ENCODE measurements at places on chromosomes 6 and 20.
A peak's percentile ranks its signal among the peaks of the same experiment; 100 is the strongest.

DNA sequence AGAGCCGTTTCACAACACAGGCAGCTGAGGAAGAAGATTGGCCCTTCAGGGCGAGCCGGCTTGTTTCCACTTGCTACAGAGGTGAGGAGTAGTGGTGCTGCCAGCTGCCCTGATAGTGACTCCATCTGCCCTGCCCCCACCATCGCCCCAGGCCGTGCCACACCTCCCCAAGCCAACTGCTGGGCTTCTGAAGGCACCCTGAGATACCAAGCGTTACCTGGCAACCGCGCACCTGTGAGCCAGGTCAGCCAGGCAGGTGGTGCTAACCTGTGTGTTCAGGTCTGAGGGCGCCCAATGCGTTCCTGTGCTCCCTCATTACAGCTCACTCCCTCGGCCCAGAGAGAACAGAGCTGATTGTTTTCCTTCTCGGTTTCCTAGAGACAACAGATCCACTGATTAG lies 299.1 kb upstream of the ID4 start:
- H3K27ac ChIP-seq, result no peak overlapping the region
- H3K4me3 ChIP-seq, result no peak overlapping the region
- no peak for DNase-seq

GRCh38 chr20:25046736-25047666 lies 10.9 kb downstream of the ACSS1 start:
- no peak for DNase-seq
- H3K36me3 ChIP-seq, result no peaks in the 10 kb centered on the region
- H3K4me1 ChIP-seq, result no peaks in the 10 kb centered on the region
- no peak overlapping the region for H3K4me3 ChIP-seq
- H3K27me3 ChIP-seq, result peaks cover 37% of the 10 kb centered on the region

DNA sequence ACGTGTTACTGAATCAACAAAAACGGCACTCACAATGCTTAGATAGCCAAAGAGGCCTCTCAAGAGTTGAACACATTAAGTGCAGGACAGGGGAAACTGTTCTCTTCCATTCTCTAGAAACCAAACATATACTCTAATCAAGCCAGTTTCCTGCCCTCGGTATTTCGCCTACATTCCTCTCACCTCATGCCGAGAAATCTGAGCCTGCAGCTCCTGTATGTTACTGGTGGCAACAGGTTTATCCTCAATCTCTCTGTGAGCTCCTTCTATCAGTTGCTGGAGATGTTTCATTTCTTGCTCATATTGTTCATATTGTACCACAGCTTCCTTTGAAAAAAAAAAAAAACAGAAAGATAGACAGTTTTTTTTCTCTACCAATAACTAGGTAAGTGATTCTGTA lies 328.9 kb downstream of the SYNE1 start:
- H3K27me3 ChIP-seq, result no peaks in the 10 kb centered on the region
- H3K4me1 ChIP-seq, result no peaks in the 10 kb centered on the region
- H3K36me3 ChIP-seq, result peaks cover 22% of the 10 kb centered on the region
- DNase-seq, result no peak
- no peak overlapping the region for H3K4me3 ChIP-seq

DNA sequence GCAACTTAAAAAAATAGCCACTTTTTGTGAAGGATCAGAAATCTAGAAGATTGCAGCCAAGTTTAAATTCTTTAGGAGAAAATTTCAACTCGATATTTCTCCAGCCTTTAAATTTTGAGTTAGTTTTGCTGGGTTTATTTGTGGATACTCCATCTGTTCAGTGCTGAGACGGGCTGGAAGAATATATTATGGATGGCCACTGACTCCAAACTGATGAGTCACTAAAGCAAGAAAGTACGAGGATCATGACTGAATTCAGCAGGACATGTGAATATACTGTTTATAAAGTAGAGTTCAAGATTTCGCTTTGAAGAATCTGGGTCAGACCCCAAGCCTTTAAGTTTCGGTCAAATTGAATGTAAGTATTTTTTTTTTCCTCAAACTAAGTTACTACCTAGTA lies 199.5 kb downstream of the ADGRB3 start:
- H3K27me3 ChIP-seq, result no peaks in the 10 kb centered on the region
- H3K27ac ChIP-seq, result no peak overlapping the region
- no peak overlapping the region for H3K4me3 ChIP-seq
- H3K4me1 ChIP-seq, result no peaks in the 10 kb centered on the region
- H3K36me3 ChIP-seq, result no peaks in the 10 kb centered on the region

GRCh38 chr20:14696937-14697336 lies 359.5 kb upstream of the FLRT3 start:
- H3K27ac ChIP-seq, result no peak overlapping the region
- H3K4me3 ChIP-seq, result no peak overlapping the region
- DNase-seq, result no peak

DNA sequence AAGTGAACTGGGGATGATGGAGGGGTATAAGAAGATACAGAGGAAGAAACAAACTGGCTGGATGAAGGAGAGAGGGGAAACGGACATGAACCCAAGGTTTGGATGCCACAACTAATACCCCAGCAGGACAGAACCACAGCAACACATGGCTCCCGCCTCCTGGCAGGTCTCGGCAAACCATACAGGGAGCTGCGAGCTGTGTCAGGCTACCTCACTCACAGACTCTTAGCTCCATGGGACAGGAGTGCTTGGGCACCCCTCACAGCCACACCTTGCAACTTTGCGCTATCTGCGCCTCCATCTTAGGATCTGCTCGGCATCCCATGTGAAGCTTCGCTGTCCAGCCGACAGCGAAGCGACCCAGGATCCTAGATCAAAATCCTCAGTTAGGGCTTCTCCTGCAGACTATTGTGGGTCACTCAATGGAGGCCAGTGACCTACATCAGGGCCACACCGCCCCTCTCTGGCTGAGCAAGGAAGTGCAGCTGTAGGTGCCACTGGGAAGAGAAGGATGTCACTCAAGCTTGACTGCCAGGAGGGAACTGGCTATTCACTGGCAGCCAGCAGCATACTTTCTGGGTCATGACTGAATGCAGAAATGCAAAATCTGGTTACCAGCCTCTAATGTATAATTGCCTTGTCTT lies 174.4 kb upstream of the RIN2 start:
- no peak overlapping the region for H3K4me3 ChIP-seq
- H3K27me3 ChIP-seq, result peaks cover 3% of the 10 kb centered on the region
- no peaks in the 10 kb centered on the region for H3K4me1 ChIP-seq
- no peaks in the 10 kb centered on the region for H3K36me3 ChIP-seq
- no peak overlapping the region for H3K27ac ChIP-seq

- no peak for DNase-seq
- peaks cover 5% of the 10 kb centered on the region for H3K4me1 ChIP-seq
- no peak overlapping the region for H3K27ac ChIP-seq
- no peaks in the 10 kb centered on the region for H3K27me3 ChIP-seq
Measured at GRCh38 chr6:11296449-11297375, 64.2 kb upstream of the NEDD9 start.

DNA sequence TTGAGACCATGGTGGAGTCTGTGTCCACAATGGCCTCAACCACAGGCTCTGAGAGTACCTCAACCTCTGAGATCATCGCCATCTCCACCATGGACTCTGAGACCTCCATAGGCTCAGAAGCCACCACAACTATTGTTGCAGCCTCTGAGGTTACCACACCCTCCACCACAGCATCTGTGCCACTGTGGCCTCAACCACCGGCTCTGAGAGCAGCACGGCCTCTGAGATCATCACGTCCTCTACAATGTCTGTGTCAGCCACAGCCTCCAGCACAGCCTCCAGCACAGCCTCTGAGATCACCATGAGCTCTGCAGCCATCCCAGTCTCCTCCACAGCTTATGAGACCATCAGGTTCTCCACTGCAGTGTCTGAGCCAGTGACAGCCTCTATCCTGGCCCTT lies 19.4 kb upstream of the MUC21 start:
- no peak overlapping the region for H3K27ac ChIP-seq
- no peaks in the 10 kb centered on the region for H3K4me1 ChIP-seq
- no peak for DNase-seq
- no peaks in the 10 kb centered on the region for H3K36me3 ChIP-seq
- peaks cover 28% of the 10 kb centered on the region for H3K27me3 ChIP-seq
- no peak overlapping the region for H3K4me3 ChIP-seq

GRCh38 chr6:123616016-123616415 lies 20.7 kb downstream of the TRDN start:
- no peaks in the 10 kb centered on the region for H3K4me1 ChIP-seq
- no peaks in the 10 kb centered on the region for H3K27me3 ChIP-seq
- no peak overlapping the region for H3K4me3 ChIP-seq

DNA sequence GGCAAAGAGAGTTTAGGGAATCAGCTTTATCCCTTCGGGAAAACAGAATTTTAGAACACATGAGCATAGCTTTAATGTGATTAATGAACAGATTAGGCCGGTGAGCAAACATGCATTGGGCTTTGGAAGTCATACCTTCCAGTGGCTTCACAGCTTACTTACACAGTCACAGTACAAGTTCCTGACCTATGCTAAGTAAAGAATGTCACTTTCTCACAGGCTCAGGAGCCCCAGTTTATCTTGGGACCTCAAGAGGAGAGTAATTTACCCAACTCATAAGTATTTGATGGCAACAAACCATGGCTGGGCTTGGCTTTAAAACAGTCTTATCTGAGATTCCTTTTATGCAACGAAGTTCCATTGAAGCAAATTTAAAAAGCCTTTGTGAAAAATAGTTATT lies 195.9 kb downstream of the AKAP7 start:
- H3K27ac ChIP-seq, result no peak overlapping the region
- peaks cover 8% of the 10 kb centered on the region for H3K27me3 ChIP-seq
- H3K4me1 ChIP-seq, result no peaks in the 10 kb centered on the region
- H3K36me3 ChIP-seq, result no peaks in the 10 kb centered on the region
- no peak for DNase-seq

- H3K4me1 ChIP-seq, result peaks cover 18% of the 10 kb centered on the region
- DNase-seq, result peak; percentile 39
Measured at GRCh38 chr6:148325316-148326068, 17.1 kb upstream of the SASH1 start.

- no peak for DNase-seq
- no peaks in the 10 kb centered on the region for H3K36me3 ChIP-seq
- no peak overlapping the region for H3K4me3 ChIP-seq
- no peaks in the 10 kb centered on the region for H3K4me1 ChIP-seq
- H3K27me3 ChIP-seq, result no peaks in the 10 kb centered on the region
- no peak overlapping the region for H3K27ac ChIP-seq
Measured at GRCh38 chr6:162385980-162386379, 341.6 kb downstream of the PRKN start.

DNA sequence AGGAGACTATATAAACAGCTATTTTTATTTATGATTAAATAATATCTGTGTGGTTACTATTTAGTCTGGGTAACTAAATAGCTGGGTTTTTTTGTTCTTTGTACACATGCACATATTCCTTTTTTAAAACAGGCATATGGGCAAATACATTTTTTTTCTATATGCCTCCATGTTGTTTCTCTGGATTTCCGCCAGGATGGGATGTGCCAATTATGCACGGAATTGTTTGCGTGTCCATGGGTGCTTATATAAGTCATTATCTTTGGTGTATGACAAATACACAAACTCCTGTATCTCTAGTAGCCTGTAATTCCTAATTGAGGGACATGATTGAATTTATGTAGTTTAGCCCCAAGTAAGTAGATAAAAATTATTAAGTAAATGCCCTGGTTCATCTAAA lies 226.9 kb downstream of the BCKDHB start:
- no peak overlapping the region for H3K27ac ChIP-seq
- peaks cover 3% of the 10 kb centered on the region for H3K4me1 ChIP-seq
- DNase-seq, result no peak
- H3K36me3 ChIP-seq, result no peaks in the 10 kb centered on the region

DNA sequence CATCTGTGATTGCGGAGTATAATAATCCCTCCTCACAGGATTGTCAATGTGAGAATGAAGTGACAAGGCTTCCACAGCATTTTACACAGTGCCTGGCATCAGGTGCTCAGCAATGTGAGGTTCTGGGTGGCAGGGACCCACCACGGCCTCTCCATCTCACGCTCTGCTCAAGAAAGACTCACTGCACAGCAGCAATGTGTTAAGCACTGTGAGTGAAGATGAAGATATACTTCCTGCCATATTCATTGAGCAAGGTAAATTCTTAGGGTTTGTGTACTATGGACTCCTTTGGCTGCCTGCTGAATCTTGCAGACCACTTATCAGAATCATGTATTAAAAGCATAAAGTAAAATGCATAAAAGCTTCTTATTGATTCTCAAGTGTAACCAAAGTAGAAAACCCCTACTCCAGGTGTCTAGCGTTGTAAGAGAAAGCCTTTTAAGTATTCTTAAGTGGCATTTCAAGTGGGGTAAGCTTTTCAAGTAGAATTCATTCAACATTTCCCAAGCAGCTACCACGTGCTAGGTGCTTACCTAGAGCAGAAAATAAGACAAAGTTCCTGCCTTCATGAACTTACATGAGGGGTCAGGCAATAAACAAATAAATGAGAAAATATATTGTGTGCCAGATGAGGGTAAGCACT lies 17.0 kb upstream of the MEP1A start:
- H3K4me3 ChIP-seq, result no peak overlapping the region
- H3K27ac ChIP-seq, result no peak overlapping the region
- H3K27me3 ChIP-seq, result no peaks in the 10 kb centered on the region
- H3K4me1 ChIP-seq, result no peaks in the 10 kb centered on the region
- H3K36me3 ChIP-seq, result no peaks in the 10 kb centered on the region
- DNase-seq, result no peak

Measured in IMR-90 (cell line).